ENCODE measurements at places on chromosomes 3 and 15.
A peak's percentile ranks its signal among the peaks of the same experiment; 100 is the strongest.

DNA sequence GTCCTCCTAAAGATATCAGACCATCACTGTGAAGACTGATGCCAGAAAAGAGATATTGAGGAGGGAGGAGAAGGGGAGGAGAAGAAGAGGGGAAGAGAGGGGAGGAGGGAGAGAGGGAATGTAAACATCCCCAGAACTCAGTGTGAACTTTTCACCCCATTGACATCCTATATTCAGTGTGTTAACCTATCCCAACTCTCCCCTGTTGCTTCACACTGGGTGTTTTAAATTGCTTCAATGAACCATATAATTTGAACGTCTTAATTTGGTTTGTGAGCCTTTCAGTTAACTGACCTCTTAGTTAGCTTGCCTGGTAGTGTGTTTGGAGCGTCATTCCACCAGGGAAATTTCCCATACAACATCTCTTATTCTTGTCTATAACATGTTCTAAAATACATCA lies 29.8 kb upstream of the PTPRG start:
- H3K27ac ChIP-seq, result no peak overlapping the region
- no peak for DNase-seq
- H3K4me1 ChIP-seq, result no peaks in the 10 kb centered on the region

DNA sequence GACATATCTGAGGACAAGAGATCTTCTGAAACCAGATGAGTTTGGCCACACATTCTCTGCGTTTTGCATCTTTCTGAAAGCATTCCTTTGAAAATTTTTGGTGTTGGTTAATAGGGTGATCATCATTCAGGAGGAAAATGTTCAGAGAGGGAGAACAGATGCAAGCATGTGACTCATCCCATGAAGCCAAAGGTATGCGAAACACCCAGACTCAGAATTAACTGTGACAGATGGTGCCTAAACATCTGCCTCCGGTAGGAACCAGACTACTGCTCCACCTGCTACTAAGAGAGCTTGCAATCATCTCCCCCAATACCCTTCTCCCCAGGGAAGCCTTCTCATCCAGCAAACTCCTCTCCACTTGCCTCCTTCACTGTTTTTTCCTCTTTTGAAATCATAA lies 46.2 kb downstream of the TRIM69 start:
- no peaks in the 10 kb centered on the region for H3K36me3 ChIP-seq
- no peaks in the 10 kb centered on the region for H3K27me3 ChIP-seq
- DNase-seq, result no peak
- no peak overlapping the region for H3K27ac ChIP-seq
- no peak overlapping the region for H3K4me3 ChIP-seq
- peaks cover 6% of the 10 kb centered on the region for H3K4me1 ChIP-seq

DNA sequence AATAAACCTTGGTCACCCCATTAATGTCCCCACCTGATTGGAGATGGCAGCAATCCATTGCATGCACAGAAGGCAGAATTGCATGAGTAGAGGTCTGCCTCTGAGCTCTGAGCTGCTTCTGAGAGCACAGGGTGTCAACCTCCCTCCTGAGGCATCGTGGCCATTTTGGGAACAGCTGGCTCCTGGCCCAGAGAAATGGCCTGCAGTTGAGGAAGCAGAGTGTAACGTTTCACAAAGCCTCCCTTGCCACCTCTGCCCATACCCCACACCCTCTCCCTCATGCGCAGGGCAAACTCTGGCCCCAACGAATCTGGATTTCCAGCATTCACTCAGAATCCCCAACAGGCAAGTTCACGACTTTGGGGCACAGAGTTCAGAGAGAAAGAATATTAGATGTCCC lies 198.9 kb downstream of the ADAMTS9 start:
- peaks cover 23% of the 10 kb centered on the region for H3K27me3 ChIP-seq
- H3K27ac ChIP-seq, result no peak overlapping the region
- no peak for DNase-seq
- H3K4me1 ChIP-seq, result peaks cover 7% of the 10 kb centered on the region

- no peaks in the 10 kb centered on the region for H3K36me3 ChIP-seq
- H3K27me3 ChIP-seq, result no peaks in the 10 kb centered on the region
- peak overlapping the region; percentile 10 for H3K27ac ChIP-seq
- H3K4me3 ChIP-seq, result no peak overlapping the region
- DNase-seq, result no peak
- H3K4me1 ChIP-seq, result peaks cover 20% of the 10 kb centered on the region
These were observed 257.2 kb upstream of the TPRG1 start for GRCh38 chr3:188914552-188914951.

DNA sequence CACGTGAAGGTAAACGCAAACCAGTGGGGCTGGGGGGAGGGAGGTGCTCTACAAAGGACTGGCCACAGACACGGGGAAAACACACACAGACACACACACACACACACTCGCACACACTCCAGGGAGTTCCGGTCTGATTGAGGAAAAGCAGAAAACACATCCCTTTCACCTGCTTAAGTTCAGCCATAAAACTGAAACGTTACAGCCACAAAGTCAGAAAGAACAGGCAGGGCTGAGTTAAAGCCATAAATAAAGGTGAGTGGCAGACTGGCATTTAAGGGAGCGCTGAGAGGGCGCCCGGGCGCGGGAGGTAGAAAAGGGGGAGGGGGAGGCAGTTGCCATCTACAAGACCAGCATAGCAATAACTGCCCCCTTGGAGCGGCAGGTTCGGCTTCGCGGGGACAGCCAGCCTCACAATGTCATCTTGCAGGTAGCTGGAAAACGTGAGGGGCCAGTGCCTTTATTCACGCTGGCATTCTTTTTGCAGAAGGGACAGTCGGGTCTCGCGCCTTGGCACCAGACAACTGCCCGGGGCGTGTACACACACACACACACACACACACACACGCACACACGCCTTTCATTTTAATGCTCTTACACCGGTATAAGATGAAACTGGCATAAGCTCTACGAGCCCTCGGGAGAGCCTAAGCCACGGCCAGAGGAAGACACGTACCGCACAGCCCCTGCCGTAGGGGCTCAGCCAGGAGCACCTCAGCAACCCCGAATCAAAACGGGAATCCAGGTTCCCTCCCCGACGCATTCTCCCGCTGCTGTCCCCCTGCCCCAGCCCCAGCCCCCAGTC lies 866 bp downstream of the TNIK start:
- DNase-seq, result no peak
- peak overlapping the region; percentile 81 for H3K4me3 ChIP-seq
- peaks cover 31% of the 10 kb centered on the region for H3K4me1 ChIP-seq

- H3K4me1 ChIP-seq, result peaks cover 31% of the 10 kb centered on the region
- peaks cover 50% of the 10 kb centered on the region for H3K27me3 ChIP-seq
- H3K4me3 ChIP-seq, result peak within 1 kb of the TSS; percentile 24
- no peaks in the 10 kb centered on the region for H3K36me3 ChIP-seq
These were observed at the start of gene IQSEC1 for GRCh38 chr3:13073326-13074005. TSS of gene IQSEC1 (minus strand) at chr3:13073429. CDS start at chr3:13073014, 415 bp downstream.

DNA sequence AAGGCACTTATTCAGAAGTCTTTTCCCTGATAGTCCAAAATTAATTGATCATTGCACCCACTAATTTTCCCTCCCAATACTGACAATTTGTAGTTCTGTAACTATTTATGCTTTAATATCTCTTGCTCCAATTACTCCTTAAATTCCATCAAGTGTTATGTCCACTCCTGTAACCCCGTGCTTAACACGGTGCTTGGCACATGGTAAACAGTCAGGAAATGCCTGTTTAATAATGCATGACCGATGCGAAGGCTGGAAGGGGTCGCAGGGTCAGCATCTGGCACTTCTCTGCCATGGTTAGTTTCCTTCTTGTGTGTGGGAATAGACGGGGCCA lies 553 bp upstream of the SEC22A start:
- no peak for DNase-seq
- peak overlapping the region; percentile 90 for H3K27ac ChIP-seq

- no peak overlapping the region for H3K4me3 ChIP-seq
- no peaks in the 10 kb centered on the region for H3K36me3 ChIP-seq
- H3K27ac ChIP-seq, result no peak overlapping the region
- H3K4me1 ChIP-seq, result no peaks in the 10 kb centered on the region
These were observed 163.4 kb upstream of the RAP2B start for GRCh38 chr3:152998591-152998990.

GRCh38 chr15:69482686-69483256 lies 30.2 kb downstream of the RPLP1 start:
- H3K27me3 ChIP-seq, result no peaks in the 10 kb centered on the region
- H3K4me1 ChIP-seq, result peaks cover 26% of the 10 kb centered on the region
- H3K36me3 ChIP-seq, result no peaks in the 10 kb centered on the region
- no peak overlapping the region for H3K4me3 ChIP-seq
- DNase-seq, result no peak

GRCh38 chr3:66486646-66487045 lies 14.2 kb downstream of the LRIG1 start:
- no peak overlapping the region for H3K4me3 ChIP-seq
- H3K27ac ChIP-seq, result peak overlapping the region; percentile 81
- no peak for DNase-seq
- H3K27me3 ChIP-seq, result no peaks in the 10 kb centered on the region
- H3K4me1 ChIP-seq, result peaks cover 67% of the 10 kb centered on the region

GRCh38 chr15:43958861-43959330 lies 132.1 kb downstream of the WDR76 start:
- H3K27me3 ChIP-seq, result no peaks in the 10 kb centered on the region
- DNase-seq, result no peak
- no peak overlapping the region for H3K4me3 ChIP-seq
- H3K4me1 ChIP-seq, result no peaks in the 10 kb centered on the region
- no peak overlapping the region for H3K27ac ChIP-seq

DNA sequence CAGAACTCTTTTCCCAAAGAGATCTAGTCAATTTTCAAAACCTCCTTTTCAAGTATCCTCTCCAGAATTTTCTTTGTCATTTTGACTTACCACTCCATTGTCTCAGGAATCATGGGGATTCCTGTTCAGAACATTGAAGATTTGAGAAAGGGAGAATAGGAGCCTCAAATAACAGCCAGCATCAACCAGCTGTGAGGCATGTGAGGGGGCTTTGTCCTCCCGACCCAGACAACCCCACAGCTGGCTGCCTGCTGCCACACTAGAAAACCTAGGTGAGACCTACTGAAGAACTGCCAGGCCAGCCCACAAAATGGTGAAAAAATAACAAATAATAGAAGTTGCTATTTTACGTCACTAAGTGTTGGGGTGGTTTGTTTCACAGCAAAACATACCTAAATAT lies 5.9 kb upstream of the ARHGEF26 start:
- no peak overlapping the region for H3K27ac ChIP-seq
- H3K27me3 ChIP-seq, result no peaks in the 10 kb centered on the region
- peaks cover 1% of the 10 kb centered on the region for H3K4me1 ChIP-seq
- no peaks in the 10 kb centered on the region for H3K36me3 ChIP-seq

DNA sequence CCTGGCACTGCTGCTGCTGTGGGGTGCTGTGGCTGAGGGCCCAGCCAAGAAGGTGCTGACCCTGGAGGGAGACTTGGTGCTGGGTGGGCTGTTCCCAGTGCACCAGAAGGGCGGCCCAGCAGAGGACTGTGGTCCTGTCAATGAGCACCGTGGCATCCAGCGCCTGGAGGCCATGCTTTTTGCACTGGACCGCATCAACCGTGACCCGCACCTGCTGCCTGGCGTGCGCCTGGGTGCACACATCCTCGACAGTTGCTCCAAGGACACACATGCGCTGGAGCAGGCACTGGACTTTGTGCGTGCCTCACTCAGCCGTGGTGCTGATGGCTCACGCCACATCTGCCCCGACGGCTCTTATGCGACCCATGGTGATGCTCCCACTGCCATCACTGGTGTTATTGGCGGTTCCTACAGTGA lies 2.1 kb downstream of the GRM2 start:
- peaks cover 5% of the 10 kb centered on the region for H3K36me3 ChIP-seq
- peak; percentile 50 for DNase-seq
- H3K4me3 ChIP-seq, result no peak overlapping the region
- H3K4me1 ChIP-seq, result peaks cover 12% of the 10 kb centered on the region
- no peak overlapping the region for H3K27ac ChIP-seq

GRCh38 chr15:84988909-84989644 lies 7.4 kb downstream of the PDE8A start:
- H3K27ac ChIP-seq, result no peak overlapping the region
- H3K4me1 ChIP-seq, result peaks cover 43% of the 10 kb centered on the region
- no peaks in the 10 kb centered on the region for H3K27me3 ChIP-seq
- no peaks in the 10 kb centered on the region for H3K36me3 ChIP-seq
- no peak overlapping the region for H3K4me3 ChIP-seq

GRCh38 chr3:111362381-111363009 lies 179.5 kb upstream of the CD96 start:
- H3K27ac ChIP-seq, result no peak overlapping the region
- no peak for DNase-seq
- no peak overlapping the region for H3K4me3 ChIP-seq

DNA sequence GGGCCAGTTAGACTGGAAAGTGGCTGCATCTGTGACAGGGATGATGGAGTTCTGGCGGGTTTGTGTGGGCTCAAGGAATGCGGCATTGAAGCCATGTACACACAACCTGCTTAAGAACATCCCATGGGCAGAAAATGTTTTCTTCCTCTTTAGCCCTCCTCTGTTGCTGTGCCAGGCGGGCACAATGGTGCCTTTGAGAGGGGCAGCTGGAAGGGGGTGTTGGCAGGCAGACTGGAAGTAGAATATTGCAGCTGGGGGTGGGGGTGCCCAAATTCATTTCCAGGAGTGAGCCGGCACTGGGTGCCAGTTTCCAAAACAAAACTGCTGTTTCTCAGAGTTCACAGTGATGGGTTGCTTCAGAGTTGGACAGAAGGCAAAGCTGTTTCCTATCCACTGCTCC lies 91.8 kb upstream of the ETV5 start:
- no peak for DNase-seq
- no peak overlapping the region for H3K27ac ChIP-seq
- no peak overlapping the region for H3K4me3 ChIP-seq
- H3K36me3 ChIP-seq, result no peaks in the 10 kb centered on the region
- no peaks in the 10 kb centered on the region for H3K27me3 ChIP-seq
- H3K4me1 ChIP-seq, result no peaks in the 10 kb centered on the region

DNA sequence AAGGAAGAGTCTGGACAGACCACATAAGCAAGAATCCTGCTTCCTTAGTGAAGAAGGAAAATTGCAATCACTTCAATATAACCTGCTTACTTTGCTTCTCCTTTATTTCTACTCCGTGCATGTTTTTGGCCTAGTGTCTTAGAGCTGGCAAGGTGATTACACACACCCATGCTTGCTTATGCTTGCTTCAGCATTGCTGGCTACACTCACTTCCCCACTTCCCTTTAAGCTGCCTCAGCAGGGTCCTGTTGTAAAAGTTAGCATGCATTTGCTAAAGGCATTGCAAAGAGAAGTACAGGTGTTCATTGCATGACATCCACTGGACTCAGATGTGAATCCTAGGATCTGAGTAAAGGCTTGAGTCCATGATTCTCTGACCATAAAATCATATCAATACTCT lies 47.5 kb upstream of the STT3B start:
- H3K4me1 ChIP-seq, result no peaks in the 10 kb centered on the region
- no peak for DNase-seq
- no peak overlapping the region for H3K27ac ChIP-seq
- H3K36me3 ChIP-seq, result no peaks in the 10 kb centered on the region
- H3K27me3 ChIP-seq, result no peaks in the 10 kb centered on the region
- H3K4me3 ChIP-seq, result no peak overlapping the region

DNA sequence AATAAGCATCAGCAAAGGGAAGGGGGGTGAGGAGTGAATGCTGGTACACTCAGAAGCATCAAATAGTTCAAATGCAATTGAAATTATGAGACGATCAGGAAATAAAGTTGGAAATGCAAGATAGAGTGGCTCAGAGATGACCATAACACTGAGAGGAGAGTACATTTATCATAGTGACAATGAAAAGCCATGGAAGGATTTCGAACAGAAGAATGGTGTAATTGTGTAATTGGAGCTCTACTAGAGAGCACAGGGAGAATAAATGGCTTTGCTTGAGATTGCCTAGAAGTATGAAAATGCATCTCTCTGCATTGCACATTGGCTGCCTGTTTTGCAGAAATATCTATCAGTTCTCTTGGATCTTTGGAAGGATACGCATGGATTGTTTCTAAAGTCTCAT lies 163.3 kb downstream of the TP63 start:
- peak overlapping the region; percentile 8 for H3K4me3 ChIP-seq
- peak overlapping the region; percentile 23 for H3K27ac ChIP-seq
- H3K4me1 ChIP-seq, result peaks cover 27% of the 10 kb centered on the region
- no peaks in the 10 kb centered on the region for H3K27me3 ChIP-seq
- DNase-seq, result no peak

Data from suprapubic skin (tissue), 4 donors.